ENCODE measurements at places on chromosomes 3 and 15.

- DNase-seq: peak; percentile 50
Observed at GRCh38 chr3:117192888-117193287, 483.3 kb downstream of the TUSC7 start.

DNA sequence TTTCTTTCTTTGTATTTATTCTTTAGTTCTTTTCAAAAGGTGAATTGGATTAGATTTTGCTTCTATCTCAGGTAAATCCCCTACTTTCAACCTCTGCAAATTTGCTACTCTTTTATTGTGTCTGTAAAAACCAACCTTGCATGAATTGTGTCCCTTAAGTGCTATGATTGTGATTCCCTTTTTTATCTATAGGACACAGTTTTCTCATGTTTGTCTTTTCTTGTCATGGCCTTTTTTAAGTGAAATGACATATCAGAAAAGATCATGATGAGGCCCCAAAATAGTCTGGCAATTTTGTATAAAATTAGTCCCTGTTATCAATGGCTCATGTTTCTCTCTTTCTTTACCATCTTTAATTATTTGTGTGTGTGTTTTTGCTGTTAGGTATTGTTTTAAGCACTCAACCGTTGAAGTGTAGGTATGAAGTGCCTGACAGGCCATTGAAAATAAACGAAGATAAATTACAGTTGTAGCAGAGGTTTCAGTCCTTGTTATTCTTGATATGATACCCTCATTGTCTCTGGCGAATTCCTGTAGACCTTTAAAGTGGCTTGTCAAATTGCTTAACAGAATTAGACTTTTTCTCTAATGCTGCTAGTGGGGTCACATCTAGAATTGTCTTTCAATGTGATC, 184.3 kb downstream of the UBE2E2 start:
- DNase-seq: no peak

DNA sequence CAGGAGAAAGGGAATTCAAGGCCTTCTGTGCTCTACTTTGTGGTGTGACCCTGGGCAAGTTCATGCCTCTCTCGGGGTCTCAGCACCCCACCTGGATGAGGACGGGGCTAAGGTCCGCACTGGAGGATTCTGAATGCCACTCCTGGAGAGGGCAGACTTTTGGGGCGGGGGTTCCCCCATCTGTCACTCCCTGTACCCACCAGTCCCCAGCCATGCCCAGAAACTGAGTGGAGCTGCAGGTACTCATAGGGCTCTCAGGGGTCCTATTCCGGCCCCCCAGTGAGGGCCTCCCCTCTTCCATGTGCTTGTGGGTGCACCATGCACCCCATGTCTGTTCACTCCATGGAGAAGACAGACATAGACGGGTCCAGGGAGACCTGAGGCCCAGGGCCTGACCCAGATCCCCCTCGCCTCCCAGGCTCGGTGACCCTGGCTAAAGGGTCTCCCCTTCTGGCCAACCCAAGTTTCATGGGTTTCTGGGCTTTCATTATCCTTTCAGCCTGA, 26.0 kb downstream of the ACSBG1 start:
- DNase-seq: no peak

GRCh38 chr3:175447521-175447920, 588.4 kb downstream of the NAALADL2 start:
- DNase-seq: no peak

GRCh38 chr3:191047930-191048329, 151.1 kb upstream of the OSTN start:
- DNase-seq: no peak

DNA sequence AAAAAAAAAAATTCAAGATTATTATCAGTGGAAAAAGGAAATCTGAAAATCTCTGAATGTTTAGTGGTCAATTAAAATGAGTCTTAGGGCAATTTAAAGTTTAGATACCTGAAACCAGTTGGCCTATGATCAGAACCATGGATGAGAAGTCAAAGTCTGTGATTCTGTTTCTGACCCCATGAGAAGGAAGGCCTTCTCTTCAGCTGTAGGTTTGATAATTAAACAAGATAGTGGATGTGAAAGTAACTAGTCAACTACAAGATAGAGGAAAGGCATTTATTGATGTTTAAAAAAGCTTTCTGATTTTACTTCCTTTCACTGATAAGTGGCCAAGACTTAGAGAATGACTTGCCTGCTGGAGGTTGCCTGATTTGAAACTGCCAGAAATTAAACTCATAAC, 8.7 kb downstream of the PLS1 start:
- no peak for DNase-seq

DNA sequence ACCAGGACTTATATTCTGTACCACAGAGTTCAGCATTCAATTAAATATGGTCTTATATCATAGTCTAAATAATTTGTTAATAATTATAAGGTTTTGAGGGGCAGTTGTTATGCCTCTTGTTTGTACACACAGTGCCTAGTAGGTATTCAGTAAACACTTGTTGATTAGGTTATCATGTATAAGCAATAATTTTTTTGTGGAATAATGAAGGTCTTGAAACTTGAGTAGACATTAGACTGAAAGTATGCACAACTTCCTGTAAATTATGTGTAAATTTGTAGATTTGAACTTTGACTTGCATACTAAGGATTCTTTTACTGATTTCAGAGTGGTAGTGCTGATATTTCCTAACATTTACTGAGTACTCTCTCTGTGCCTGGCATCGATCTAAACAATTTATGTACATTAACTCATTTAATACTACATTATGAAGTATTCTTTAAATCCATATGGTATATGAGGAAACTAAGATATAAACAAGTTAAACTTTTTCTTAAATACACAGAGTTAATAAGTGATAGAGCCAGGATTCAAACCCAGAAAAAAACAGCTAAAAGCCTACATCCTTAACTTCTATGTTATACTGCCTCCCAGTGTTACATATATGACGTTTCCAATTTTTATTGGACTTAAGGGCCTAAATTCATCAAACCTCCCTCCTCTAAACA, 65.1 kb downstream of the GLCE start:
- no peak for DNase-seq

- DNase-seq: no peak
Observed at GRCh38 chr3:20097015-20097414, 56.8 kb downstream of the KAT2B start.

- DNase-seq: no peak
Observed at GRCh38 chr15:91592567-91592966, 260.9 kb upstream of the SLCO3A1 start.

GRCh38 chr3:139517321-139518065, 22.0 kb downstream of the RBP1 start:
- no peak for DNase-seq

GRCh38 chr15:58057559-58057958, 8.0 kb downstream of the ALDH1A2 start:
- DNase-seq: no peak

- no peak for DNase-seq
Observed at GRCh38 chr3:17055374-17056276, 170.9 kb downstream of the PLCL2 start.

- no peak for DNase-seq
Observed at GRCh38 chr3:108051005-108051404, 39.8 kb downstream of the CD47 start.

DNA sequence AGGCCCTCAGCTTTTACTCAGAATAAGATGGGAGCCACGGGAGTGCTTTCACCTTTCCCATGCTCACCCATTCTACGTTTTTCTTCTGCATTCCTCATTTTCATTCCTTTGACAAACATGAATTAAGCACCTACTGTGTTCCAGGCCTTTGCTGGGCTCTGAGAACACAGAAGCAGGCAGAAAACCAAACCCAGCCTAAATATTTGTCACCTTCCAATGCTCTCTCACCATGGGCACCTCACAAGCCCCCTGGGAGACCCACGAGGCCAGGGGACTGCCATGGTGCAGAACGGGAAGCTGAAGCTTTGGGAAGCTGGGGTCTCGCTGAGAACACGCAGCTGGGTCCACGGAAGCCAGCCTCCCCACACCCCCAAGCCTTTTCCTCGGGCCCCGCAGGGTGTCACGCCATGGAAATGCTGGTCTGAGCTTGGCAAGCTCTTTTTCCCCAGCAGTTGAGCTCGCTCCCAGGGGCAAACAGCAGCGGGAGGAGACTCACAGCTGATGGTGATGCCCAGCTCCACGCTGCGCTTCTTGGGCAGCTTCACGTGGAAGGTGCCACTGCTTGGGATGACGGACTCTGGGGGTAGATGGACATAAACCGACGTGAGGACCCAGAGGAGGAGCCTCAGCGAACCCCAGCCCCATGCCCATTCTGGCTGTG, 27.7 kb downstream of the GRIP2 start:
- no peak for DNase-seq

DNA sequence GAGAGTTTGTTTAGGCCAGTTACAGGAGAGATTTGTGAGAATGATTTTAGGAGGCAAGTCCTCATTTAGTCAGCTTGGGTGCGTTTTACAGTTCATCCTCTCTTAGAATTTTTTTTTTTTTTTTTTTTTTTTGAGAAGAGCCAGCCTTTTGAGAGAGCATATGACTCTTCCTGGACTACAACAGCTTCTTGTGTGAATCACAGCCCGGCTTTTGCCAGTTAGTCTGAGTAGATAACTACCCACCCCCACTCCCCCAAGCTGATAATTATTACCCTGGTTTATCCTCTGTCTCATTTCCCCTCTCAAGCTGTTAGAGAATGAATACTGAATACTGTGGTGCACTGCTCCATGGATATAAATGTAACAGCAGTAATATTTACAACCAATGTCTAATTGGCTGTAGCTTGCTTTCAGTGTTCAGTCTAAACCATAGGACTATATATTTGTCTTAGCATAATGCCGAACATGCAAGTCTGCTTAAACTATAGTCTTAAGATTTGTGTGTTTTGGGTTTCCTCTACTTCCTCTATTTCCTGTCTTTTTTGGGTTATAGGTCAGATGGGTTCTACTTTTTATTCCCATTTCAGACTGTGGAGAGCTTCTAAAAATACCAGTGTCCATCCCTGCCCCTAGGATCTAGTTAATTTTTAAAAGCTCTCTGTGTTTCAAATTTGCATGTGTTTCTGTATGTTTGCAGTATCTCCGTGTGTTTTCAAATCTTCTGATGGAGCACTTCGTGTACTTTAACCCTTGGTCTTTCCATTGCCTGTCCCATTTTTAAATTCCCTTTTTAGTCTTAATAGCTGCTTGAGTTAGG, 8.0 kb downstream of the CHD2 start:
- no peak for DNase-seq

DNA sequence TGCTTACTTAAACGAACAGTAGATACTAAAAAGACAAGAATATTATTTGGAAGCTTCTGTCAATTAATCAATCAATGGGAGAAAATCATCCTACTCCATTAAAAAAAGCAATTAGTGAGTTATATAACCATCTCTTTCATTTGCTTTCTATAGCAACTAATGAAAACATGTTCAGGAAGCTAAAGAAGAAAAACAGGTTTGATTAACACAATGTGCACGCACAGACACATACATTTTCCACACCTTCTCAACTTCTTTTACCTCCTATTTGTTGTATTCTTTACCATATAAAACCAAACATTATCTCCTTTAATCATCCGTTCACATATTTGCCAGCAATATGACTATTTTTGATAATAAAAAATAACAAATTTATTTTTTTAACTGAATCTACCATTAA, 111.3 kb downstream of the GBE1 start:
- no peak for DNase-seq

DNA sequence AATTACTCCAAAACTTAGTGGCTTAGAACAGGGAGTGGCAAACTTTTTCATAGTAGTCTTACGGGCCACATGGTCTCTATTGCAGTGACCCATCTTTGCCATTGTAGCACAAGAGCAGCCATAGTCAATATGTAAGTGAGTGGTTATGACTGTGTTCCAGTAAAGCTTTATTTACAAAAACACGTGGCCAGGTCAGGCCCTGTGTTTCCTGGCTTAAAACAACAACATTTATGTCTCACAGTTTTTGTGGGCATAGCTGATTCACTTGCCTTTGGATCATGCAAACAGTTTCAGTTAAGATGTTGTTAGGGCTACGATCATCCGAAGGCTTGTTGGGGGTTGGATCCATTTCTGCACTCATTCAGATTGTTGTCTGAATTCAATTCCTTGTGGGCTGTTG, 103.8 kb downstream of the CHCHD6 start:
- no peak for DNase-seq

- no peak for DNase-seq
Observed at GRCh38 chr3:39358333-39358732, 24.8 kb upstream of the SLC25A38 start.

DNA sequence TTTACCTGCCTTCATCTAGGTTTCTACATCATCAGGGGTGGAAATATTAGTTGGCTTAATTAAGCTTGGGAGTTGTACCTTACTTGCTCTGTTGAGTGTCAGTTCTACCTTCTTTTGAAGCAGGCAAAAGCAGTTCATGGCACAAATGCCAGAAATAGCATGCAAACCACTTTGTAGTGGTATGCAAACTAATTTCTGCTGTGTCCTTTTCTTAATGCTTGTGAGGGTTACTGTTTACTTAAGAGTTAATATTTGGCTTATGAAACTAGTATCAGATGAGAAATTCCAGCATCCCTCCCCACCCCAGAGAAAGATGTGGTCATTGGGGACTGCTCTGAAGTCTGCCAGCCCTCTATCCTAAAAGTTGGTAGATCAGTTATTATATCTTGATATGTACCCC, 7.1 kb downstream of the ATP2C1 start:
- no peak for DNase-seq

GRCh38 chr3:126493739-126494138, 18.0 kb upstream of the ZXDC start:
- DNase-seq: no peak

- DNase-seq: no peak
Observed at GRCh38 chr15:55928955-55929354, 64.5 kb downstream of the NEDD4 start.

DNA sequence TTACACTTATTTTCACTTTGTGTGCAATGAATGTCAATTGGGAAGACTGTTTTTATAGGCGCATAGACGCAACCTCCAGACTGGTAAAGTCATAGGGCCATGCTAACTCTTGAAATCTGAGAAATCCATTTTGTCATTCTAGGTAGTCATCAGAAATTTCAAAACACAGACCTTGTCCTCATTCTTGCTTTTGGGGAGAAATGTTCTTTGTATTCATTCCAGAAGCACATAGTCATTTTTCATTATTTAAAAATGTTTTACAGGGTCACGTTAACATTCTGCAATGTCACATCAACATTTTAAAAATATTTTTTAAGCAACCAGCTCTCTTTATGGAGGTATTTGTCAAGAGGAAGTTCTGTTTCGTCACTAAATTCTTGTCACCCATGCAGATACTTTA, 898.4 kb downstream of the PDCD6IP start:
- no peak for DNase-seq

DNA sequence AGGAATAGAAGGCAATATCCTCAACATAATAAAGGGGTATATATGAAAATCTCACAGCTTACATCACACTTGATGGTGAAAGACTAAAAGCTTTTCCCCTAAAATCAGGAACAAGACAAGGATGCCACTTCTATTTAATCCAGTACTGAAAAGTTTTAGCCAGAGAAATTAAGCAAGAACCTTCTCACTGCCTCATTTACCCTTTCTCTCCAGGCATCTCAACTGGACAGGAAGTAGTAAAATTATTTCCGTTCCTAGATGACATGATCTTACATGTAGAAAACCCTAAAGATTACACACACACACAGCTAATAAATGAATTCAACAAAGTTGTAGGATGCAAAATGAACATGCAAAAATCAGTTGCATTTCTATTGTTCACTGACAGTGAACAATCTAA, 11.2 kb downstream of the SCAP start:
- no peak for DNase-seq
